Activated CD8-positive, alpha-beta memory T cell treated with anti-CD3 and anti-CD28 coated beads for 36 hours (primary cell): ENCODE measurements at places on chromosomes 4 and X. TPM values are rescaled to one million over a fixed set of nuclear protein-coding genes. Genes with fewer than 3 reads are reported as not detected.

The XAGE1B gene
- not detected for total RNA-seq

The F8A1 gene
- 46.8 TPM for total RNA-seq

The RHOXF2 gene
- total RNA-seq = not detected

The MAGEC3 gene
- not detected for total RNA-seq

The CXXC4 gene
- not detected for total RNA-seq

The SETD7 gene
- total RNA-seq = 22.8 TPM

The NXT2 gene
- total RNA-seq = 12.4 TPM

The GPR173 gene
- 0.17 TPM for total RNA-seq

The FGD1 gene
- total RNA-seq = 0.04 TPM

The STK32B gene
- total RNA-seq = not detected

The RAB9A gene
- 29.6 TPM for total RNA-seq

The USP17L5 gene
- not detected for total RNA-seq

The TCEAL6 gene
- not detected for total RNA-seq

The GNRHR gene
- total RNA-seq = not detected

The CCDC149 gene
- not detected for total RNA-seq

The AFF2 gene
- 0.48 TPM for total RNA-seq

The CRLF2 gene
- total RNA-seq = not detected

The LSM6 gene
- 89.7 TPM for total RNA-seq

The ZFYVE28 gene
- total RNA-seq = 9.6 TPM

The SNX25 gene
- total RNA-seq = 19.2 TPM

The TMPRSS11D gene
- not detected for total RNA-seq

The GAGE12J gene
- total RNA-seq = not detected

The CLNK gene
- 0.13 TPM for total RNA-seq

The SUPT20HL2 gene
- total RNA-seq = not detected

The BEX3 gene
- 13.0 TPM for total RNA-seq

The TMEM131L gene
- 30.9 TPM for total RNA-seq

The SPANXC gene
- total RNA-seq = not detected

The DMP1 gene
- total RNA-seq = not detected

The NSG1 gene
- 12.0 TPM for total RNA-seq

The CDKL2 gene
- total RNA-seq = 0.53 TPM

The LRCH2 gene
- total RNA-seq = not detected
